ENCODE measurements at places on chromosomes 7 and 10.

DNA sequence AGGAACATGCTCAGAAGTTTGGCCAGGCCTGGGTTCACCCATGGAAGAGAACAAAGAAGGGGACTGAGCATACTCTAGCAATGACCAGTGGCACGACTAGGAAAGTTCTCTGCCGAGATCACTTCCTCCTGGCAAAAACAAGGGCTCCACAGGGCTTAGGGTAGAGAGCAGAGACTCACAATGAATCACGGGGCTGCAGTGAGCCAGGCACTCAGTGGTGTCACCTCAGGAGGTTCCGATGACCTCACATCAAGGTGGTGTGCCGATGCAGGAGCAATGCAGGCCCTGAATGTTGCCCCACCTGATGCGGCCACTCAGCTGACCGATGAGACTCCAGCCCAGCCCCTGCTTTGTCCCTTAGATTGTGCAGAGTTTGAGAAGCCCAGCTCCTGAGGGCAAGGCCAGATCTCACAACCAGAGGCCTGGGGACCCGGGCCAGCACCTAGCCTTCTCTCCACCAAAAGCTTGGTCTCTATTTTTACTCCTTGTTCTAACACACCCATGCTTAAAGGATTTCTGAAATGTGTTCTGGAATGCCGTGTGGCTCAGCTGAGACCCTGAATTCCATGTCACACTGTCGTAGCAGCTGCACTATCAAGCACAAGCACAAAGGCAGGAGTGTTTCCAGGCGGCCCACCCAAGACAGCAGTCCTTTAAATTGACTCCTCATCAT lies 60.9 kb downstream of the COBL start:
- DNase-seq = no peak

DNA sequence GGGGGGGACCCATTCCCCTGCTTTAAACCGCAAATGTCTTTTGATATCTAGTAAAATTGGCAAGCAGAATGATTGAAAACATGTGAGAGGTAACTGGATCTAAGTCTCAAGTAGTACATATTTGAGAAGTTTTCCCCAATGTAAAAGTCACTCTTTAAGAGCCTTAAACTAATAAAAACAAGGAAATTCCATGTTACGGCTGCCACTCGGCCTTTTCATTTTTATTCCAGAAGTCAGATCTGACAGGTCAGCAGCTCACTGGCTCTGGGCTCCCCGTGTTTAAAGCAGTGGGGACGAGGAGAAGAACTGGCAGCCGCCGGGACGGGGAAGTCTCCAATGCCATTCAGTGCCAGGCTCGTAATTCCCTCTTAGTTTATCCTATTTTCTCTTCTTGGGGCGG lies 80.7 kb downstream of the CUX1 start:
- no peak for DNase-seq

DNA sequence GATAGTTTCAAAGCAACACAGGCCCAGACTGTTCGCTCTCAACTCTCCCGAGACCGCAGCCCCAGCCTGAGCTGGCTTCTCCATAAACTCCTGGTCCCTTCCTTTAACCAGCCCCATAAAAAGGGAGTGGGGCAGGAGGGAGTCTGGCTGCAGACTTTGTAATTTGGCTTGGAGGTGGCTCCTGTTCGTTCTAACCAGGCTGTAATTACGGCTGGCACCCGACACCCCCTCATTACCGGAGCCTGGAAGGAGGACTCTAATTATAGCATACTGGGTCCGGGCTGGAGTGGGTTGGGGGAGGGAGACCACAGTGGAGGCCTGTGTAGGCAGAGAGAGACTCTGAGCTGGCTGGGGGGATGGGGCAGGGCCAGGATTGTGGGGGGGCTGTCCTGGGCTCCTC lies 49.7 kb downstream of the UNC5B start:
- DNase-seq = no peak

GRCh38 chr10:103155471-103156085 lies 37.5 kb downstream of the NT5C2 start:
- no peak for DNase-seq

- DNase-seq = no peak
Measured at GRCh38 chr7:116674508-116675173, 2.6 kb downstream of the MET start.

GRCh38 chr10:24974976-24975375 lies 22.6 kb upstream of the PRTFDC1 start:
- DNase-seq = no peak

- no peak for DNase-seq
Measured at GRCh38 chr7:132255898-132256297, 320.4 kb downstream of the PLXNA4 start.

- no peak for DNase-seq
Measured at GRCh38 chr10:124184208-124184830, 90.9 kb upstream of the CHST15 start.

GRCh38 chr10:121455377-121455776 lies 142.9 kb downstream of the FGFR2 start:
- DNase-seq = no peak

GRCh38 chr10:73357166-73357565 lies 1.5 kb downstream of the CFAP70 start:
- no peak for DNase-seq

DNA sequence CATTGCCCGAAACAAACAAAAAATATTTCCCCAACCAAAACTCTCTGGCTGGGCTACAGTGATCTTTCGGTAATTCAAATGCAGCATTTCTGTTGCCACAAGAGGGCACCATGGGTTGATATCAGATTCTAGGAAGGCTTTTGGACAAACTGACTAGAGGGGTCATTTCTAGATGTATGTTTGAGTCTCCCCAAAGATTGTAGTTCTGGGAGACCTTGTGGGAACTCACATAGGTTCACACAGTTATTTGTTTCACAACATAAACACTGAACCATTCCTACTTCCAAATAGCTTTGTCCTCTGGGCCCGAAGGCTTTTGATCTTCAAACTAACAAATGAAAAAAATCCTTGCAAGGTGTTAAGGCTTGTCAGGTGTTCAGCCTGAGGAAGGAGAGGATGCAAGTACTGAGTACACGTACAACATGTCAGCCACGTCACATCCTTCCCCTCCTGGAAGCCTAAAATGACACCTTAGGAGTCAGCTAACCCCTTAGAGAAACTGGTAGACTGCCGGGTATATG lies 37.0 kb upstream of the IL15RA start:
- peak; percentile 86 for DNase-seq

Measured in OCI-LY7 (cell line).